ENCODE measurements at places on chromosomes 2 and 18.

GRCh38 chr2:74100254-74101216 lies 47.2 kb downstream of the BOLA3 start:
- no peak for DNase-seq

GRCh38 chr18:74050807-74051206 lies 96.8 kb downstream of the FBXO15 start:
- no peak for DNase-seq

DNA sequence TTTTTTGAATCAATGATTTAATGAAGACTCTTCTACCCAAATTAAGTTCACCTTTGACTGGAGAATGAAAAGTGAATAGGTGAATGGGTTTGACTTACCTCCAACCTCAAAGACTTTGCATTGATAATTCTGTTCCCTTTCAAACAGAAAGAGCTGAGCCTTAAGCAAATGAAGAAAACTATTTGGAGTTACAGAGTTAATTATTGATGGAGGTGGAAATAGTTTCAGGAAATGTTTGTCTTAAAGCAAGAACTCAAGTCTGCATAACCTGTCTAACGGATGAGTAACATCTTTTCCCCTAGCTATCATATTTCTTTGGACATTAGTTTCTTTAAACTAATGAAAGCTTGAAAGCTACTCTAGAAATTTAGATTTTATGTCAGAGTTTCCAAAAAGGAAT lies 166.5 kb downstream of the CERS6 start:
- no peak for DNase-seq

DNA sequence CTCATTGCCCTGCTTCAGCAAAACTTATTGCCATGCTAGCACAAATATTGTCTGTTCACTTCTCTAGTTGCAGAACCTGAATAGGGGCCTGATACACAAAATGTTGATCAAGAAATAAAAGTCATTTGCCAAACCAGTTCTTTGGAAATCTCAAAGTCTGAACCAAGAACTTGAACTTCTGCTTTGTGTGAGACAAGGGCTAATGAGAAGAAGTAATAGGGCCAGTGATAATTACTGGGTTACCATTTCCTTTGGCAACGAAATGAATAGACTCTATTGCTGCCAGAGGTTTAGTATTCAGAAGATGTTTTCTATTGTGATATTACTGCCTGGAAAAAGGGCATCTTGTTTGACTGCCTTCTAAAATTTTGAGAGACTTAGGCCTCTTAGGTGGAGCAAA lies 35.0 kb downstream of the TMEFF2 start:
- DNase-seq: no peak
